AG08396 (cell line): ENCODE measurements at places on chromosomes 6 and 20.
A peak's percentile ranks its signal among the peaks of the same experiment; 100 is the strongest.

DNA sequence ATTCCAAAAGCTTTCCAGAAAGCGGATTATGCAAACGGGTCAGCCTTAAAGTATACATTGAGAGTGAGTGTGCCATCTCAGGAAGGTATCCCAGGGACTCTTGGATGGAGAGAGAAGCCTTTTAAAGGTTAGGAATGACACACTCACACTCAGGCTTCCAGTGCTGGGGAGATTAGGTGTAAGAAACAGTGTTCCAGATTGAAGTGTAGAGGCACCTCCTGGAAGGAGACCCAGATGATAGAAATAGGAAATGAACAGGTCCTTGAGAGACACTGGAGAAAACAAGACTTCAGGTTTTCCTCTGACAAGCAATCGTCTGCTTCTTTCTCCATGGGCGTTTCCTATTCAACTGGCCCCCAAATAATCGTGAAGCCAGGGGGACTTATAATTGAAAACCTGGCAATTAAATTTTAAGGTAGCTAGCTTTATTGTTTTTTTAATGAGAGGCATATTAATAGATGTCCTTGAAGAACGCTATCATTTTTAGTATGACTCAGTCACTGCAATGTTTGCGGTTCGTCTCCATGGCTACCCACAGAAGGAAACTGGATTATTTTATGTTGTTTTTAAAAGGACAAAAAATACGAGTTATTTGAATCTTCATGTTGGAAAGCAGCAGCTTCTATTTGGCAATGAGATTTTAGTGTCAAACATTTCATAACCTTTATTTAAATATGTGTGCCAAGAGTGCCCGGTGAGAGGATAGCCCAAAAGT, 85.3 kb downstream of the TRMT6 start:
- DNase-seq = peak; percentile 20

GRCh38 chr6:41705311-41705995, 30.0 kb downstream of the TFEB start:
- no peak for DNase-seq

GRCh38 chr6:98094696-98095095, 739.7 kb upstream of the POU3F2 start:
- no peak for DNase-seq

DNA sequence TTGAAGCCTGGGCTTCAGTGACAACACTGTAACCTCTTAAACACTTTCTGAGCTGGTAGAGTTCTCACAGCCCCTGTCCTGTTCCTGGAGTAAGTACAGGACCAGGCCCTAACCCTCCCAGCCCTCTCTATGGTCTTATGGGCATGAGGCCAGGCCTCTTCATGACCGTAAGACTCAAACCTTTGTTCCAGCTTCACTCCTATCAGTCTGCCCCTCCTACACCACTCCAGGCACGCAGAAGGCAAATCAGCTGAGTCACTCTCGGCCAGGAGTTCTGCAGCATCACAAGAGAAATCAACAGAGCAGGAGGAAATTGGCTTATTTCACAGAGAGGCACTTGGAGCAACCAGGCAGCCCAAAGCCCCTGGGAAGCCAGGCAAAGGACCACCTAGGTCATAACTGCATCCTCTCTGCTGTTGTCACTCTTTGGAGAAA, 25.3 kb upstream of the CHD6 start:
- peak; percentile 43 for DNase-seq

DNA sequence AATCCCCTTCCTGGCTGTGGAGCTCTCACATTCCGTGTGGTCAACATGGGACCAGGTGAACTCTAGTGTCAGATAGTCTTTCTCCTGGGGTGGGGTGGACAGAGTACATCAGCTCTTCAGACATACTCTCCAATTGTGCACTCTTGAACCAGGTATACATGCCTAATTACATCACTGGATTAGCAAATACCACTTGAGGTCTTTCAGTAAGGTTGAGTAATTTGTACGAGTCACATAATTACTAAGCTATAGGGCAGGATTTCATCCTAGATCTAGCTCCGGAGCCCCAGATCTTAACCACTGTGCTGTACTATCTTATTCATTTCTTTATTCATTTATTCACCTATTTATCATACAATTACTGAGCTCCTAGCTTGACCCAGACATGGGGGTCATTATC, 821.3 kb downstream of the TFAP2A start:
- DNase-seq = no peak

DNA sequence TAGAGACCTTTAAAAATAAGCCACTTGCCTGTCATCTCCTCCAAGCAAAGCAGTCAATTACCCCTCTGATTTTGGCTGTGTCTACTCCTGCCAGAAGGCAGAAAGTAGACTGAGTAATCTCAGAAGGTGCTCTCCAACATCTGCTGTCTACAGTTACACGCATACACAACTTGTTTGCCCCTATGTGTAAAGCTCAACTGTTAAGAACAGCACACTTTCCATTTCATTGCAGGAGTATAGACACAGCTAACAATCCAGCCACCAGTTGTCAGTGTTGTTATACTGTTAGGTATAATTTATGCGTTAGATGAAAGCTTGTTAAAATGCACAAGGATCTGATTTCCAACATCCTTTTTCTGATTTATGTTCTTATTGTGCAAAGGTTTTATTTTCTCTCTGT, 88.2 kb downstream of the SAMD3 start:
- DNase-seq = no peak

DNA sequence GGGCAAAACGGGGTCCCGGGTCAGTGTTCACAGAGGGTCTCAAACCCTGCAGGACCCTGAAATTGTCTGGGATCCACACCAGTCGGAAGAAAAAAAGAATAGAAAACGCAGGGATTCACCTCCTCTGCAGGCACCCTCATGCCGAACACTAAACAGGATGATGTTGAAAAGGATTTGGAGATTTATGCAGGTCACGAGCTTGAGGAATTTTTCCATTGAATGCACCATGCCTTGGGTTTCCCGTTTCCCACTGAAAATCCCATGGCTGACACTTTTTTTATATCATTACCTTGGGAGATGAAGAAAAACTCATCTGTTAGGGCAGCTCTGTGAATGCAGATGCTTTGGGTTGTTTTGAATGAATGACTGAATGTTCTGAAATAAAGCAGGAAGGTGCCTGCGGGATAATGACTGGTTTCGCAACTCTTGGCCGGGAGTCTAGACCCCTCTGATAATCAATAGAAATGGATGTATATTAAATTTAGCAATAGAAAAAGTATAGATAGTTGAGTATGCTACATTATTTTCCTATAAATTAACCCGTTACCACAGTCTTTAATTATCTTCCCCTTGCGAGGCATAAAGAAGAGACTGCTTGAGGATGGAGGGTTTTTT, 147.5 kb upstream of the AFDN start:
- no peak for DNase-seq

DNA sequence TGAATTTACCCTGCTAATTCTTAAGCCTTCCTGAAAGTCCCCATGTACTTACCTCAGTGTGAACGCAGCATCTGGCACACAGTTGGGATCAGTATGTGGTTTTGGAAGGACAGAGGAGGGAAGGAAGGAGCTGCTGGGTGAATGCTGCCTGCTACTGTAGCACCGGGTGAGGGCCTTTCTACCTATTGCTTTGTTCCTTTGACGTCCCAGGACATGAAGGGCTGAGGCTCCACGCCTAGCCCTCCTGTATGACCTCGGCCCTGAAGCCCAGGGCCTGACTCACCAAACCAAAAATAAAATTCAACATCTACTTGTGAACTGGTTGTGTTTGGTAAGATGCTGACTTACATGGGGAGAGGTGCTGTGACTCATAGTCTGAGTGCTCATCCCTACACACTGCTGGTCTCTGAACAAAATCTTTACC, 51.1 kb downstream of the ARID1B start:
- DNase-seq = peak; percentile 73

- DNase-seq = no peak
Measured at GRCh38 chr6:46505693-46506512, 14.7 kb upstream of the RCAN2 start.
